ENCODE measurements at places on chromosomes 2 and 18. TPM values are rescaled to one million over a fixed set of nuclear protein-coding genes. Genes with fewer than 3 reads are reported as not detected.

DNA sequence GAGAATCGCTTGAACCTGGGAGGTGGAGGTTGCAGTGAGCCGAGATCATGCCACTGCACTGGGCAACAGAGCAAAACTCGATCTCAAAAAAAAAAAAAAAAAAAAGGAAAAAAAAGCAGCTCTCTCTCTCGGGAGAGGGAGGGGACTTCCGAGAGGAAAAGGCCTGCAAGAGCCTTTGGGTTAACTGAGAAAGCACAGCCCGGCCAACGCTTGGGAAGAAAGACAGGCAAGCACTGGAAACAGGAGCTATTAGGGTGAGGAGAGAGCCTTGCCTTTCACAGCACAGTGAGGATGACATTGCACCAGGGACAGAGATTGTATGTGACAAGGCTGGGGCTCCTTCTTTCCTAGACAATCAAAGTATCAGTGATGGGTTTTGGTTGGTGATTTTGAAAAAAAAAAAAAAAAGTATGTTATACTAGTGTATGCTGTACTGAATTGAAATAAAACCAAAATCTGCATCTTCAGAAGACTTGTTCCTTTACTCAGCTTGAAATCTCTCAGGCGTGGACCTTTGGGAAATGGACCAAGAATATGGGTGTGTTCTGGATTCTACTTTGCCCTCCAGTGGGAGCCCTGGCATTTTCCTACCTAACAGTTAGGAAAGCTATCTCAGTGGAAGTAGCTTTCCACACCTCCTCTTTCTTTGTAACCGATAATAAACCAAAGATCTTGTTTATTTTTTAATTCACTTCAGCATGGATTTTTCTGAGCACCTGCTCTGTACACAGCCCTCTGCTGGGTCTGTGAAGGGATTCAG, 16.7 kb downstream of the SRSF7 start:
- no peak overlapping the region for H3K4me3 ChIP-seq
- no peaks in the 10 kb centered on the region for H3K27me3 ChIP-seq
- H3K36me3 ChIP-seq: peaks cover 50% of the 10 kb centered on the region

DNA sequence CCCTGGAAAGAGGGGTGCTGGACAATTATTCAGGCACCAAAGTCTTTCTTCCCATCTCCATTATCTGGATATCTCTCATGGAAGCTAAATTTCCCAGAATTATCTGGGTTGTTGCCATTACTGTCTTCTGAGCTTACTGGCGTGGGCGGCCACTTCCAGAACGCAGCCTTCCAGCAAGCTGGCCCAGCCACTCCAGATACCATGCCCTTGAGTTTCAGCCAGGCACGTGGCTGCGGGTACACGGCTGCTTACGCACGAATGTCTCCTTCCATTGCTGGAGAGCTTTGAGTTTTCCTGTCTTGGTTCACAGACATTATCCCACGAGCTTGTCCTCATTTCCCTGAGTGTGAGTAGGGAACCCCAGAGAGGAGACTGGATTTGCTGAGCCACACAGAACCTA, 32.7 kb downstream of the CELF4 start:
- peaks cover 7% of the 10 kb centered on the region for H3K27me3 ChIP-seq
- H3K27ac ChIP-seq: no peak overlapping the region

- H3K27ac ChIP-seq: no peak overlapping the region
- peaks cover 9% of the 10 kb centered on the region for H3K27me3 ChIP-seq
- DNase-seq: no peak
- H3K4me3 ChIP-seq: no peak overlapping the region
- H3K4me1 ChIP-seq: no peaks in the 10 kb centered on the region
- no peaks in the 10 kb centered on the region for H3K36me3 ChIP-seq
Measured at GRCh38 chr2:119197126-119197405, 26.6 kb upstream of the STEAP3 start.

DNA sequence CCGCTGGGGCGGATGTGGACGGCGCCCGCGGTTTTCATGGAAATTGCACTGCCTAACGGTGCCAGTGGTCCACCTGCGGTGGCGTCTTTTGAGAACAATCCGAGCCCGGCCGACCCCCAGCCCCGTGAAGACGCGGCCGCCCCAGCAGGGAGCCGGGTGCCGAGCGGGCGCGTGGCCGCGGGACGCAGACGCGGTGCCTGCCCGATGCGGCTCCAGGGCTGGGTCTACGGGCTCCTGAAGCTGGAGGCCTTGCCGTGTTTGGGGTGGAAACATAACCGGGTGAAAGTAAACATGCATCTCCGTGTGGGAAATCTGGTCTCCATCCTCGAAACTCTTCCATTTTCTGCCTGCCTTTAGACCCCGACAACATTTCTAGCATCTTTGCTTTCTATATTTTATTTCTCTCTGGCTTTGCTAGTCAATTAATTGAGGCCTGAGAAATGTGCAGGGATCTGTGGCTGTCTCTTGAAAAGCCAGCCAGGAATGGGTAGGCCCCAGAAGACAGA, 572 bp downstream of the INPP4A start:
- H3K4me3 ChIP-seq: peak overlapping the region; percentile 81
- H3K36me3 ChIP-seq: peaks cover 8% of the 10 kb centered on the region
- no peaks in the 10 kb centered on the region for H3K27me3 ChIP-seq
- peak overlapping the region; percentile 90 for H3K27ac ChIP-seq
- DNase-seq: peak; percentile 52
- peaks cover 37% of the 10 kb centered on the region for H3K4me1 ChIP-seq

- no peak overlapping the region for H3K4me3 ChIP-seq
- H3K4me1 ChIP-seq: peaks cover 5% of the 10 kb centered on the region
- H3K27me3 ChIP-seq: no peaks in the 10 kb centered on the region
- no peaks in the 10 kb centered on the region for H3K36me3 ChIP-seq
- peak; percentile 89 for DNase-seq
- H3K27ac ChIP-seq: no peak overlapping the region
Measured at GRCh38 chr2:240893363-240893844, 2.6 kb downstream of the MAB21L4 start.

The CRYBA2 gene
- not detected for total RNA-seq

The VSNL1 gene
- total RNA-seq: not detected

The RAX gene
- total RNA-seq: not detected

The NOP58 gene
- total RNA-seq: 170 TPM

Measured in activated CD8-positive, alpha-beta T cell treated with anti-CD3 and anti-CD28 coated beads for 36 hours (primary cell).